ENCODE measurements at places on chromosomes 12 and 14. TPM values are rescaled to one million over a fixed set of nuclear protein-coding genes. Genes with fewer than 3 reads are reported as not detected.
A peak's percentile ranks its signal among the peaks of the same experiment; 100 is the strongest.

- DNase-seq = no peak
- H3K36me3 ChIP-seq = peaks cover 11% of the 10 kb centered on the region
- peak overlapping the region; percentile 49 for H3K27ac ChIP-seq
- H3K4me3 ChIP-seq = no peak overlapping the region
- peaks cover 45% of the 10 kb centered on the region for H3K4me1 ChIP-seq
Observed at GRCh38 chr12:53254816-53255545, 13.1 kb upstream of the ESPL1 start.

- no peak overlapping the region for H3K27ac ChIP-seq
- H3K36me3 ChIP-seq = no peaks in the 10 kb centered on the region
- no peak overlapping the region for H3K4me3 ChIP-seq
- DNase-seq = no peak
- peaks cover 3% of the 10 kb centered on the region for H3K4me1 ChIP-seq
Observed at GRCh38 chr12:15404485-15404884, 82.2 kb downstream of the PTPRO start.

Gene TAS2R42
- not detected for total RNA-seq

DNA sequence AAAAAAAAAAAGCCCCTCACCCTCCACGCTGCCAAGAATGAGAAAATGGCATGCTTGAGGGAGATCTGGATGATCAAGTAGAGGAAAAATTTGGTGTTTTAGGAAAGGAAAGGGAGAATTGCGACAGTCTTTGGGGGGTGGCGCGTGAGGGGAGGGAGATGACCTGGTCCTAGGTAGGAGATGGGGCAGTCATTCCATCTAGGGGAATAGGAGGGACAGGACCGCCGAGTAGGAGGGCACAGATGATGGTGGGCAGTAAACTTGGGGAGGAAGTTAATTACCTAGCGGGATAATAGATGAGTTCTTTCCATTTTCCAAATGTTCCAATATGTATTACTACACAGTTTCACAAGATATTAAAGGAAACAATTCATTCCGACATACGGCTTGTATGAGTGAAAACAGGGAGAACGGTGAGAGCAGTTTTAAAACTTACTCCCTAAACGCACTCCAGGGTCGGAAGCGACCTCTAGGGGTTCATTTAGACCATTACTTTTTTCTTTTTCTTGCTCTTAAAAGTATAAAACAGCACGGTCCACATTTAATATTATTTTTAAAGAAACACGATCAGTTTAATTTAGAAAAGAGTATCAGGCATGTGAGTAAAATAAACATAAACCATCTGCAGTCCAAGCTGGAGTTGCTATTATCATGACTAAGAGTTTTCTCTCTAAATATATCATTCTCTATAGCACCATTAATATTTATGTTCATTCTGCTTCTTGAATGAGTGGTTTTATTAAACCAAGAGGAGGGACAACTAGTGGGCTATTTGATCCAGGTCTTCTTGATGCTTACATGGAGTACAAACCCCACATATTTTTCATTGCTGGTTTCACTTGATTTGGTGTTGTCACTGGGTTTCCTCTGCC, 3.0 kb upstream of the FNTB start:
- H3K4me3 ChIP-seq = peak overlapping the region; percentile 65
- H3K27me3 ChIP-seq = peaks cover 7% of the 10 kb centered on the region
- H3K27ac ChIP-seq = no peak overlapping the region
- peaks cover 2% of the 10 kb centered on the region for H3K36me3 ChIP-seq
- H3K4me1 ChIP-seq = peaks cover 19% of the 10 kb centered on the region
- DNase-seq = peak; percentile 56

DNA sequence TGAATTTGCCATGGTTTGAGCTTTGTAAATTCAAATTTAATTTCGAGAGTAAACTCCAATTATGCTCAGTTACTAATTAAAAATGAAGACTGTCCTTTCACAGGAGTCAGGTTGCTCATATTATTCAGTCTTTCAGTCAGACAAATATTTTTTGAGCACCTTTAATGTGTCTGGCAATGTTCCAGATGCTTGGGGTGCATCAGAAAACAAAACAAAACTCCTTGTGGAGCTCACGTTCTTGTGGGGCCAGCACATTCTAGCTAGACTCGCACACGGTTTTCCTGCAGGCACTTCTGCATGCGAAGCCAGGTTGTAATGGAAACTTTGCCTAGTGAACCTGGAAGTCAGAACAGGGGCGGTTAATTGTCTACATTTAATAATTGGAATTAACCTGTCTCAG, 64.0 kb upstream of the ATF1 start:
- no peaks in the 10 kb centered on the region for H3K4me1 ChIP-seq
- peaks cover 9% of the 10 kb centered on the region for H3K36me3 ChIP-seq
- no peak overlapping the region for H3K4me3 ChIP-seq
- no peaks in the 10 kb centered on the region for H3K27me3 ChIP-seq
- no peak overlapping the region for H3K27ac ChIP-seq

DNA sequence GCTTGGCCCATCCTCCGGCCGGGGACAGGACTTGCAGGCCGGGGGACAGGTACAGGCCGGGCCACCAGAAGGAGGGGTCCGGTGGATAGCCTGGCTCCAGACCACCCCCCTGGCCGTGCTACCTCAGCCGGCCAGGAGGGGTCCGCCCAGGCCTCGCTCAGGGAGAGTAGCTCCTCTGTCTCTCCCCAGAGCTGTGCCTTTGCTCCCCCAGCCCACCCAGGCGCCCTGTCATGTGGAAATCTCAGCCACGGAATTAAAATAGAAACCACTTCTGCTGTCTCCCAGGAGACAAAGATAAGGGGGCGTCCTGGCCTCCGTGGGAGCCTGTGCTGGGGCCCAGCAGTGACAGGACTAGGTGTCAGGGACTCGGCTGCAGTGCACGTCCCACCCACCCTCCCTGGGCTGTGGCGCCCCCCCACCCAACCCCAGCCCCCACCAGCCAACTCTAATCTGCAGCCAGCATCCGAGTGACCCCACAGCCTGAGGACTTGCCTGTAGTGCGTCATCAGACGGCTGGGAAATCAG, 3.3 kb upstream of the CRIP2 start:
- no peak overlapping the region for H3K27ac ChIP-seq
- peaks cover 2% of the 10 kb centered on the region for H3K4me1 ChIP-seq
- no peak overlapping the region for H3K4me3 ChIP-seq
- H3K36me3 ChIP-seq = no peaks in the 10 kb centered on the region

Gene PIK3C2G
- not detected for total RNA-seq

- peaks cover 9% of the 10 kb centered on the region for H3K27me3 ChIP-seq
- DNase-seq = peak; percentile 63
- no peaks in the 10 kb centered on the region for H3K4me1 ChIP-seq
- H3K36me3 ChIP-seq = no peaks in the 10 kb centered on the region
Observed at GRCh38 chr12:6285063-6285477, 25.4 kb upstream of the PLEKHG6 start.

Gene ASCL1
- not detected for total RNA-seq

DNA sequence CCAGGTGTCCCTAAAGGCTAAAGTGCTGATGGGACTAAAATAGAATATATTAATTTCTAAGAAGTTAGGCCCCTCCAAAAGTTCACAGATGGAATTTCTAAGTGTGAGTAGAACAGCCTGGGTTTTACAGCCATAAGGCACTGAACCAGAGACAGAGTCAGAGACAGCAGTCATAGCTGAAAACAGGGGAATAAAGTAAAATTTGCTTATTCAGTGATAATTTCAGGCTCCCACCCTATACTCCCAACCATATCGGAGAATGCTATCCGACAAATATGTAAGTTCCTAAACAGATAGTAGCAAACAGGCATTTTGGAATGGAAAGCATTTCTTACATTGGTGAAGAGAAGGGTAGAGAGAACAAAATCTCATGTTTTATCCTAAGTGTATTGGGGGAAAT, 45.3 kb downstream of the NAA25 start:
- no peaks in the 10 kb centered on the region for H3K4me1 ChIP-seq
- H3K36me3 ChIP-seq = peaks cover 37% of the 10 kb centered on the region
- H3K4me3 ChIP-seq = no peak overlapping the region
- no peak overlapping the region for H3K27ac ChIP-seq

Gene TCL1B
- not detected for total RNA-seq

Gene SIX1
- total RNA-seq = not detected

Gene KRT82
- not detected for total RNA-seq

DNA sequence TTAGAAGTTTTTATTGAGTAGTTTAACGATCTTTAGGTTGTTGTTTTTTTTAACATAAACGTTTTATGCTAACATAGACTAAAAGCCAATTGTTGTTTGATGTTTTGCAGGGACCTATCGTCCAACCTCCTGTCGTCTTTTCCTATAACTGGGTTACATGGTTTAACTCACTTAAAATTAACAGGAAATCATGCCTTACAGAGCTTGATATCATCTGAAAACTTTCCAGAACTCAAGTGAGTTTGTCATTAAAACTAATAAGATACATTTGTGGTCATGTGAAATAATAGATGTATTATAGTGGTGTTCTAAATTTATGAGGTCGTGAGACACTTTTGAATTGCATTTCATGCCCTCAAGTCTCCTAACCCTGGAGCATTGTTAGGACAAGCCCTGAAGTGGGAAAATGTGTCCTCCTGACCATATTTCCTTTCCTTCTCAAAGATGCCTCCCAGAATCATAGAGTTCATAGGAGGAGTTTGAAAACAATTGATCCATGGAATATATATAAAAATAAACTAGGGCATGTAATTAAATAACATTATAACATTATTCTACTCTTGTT, 84.9 kb downstream of the ZFC3H1 start:
- no peaks in the 10 kb centered on the region for H3K36me3 ChIP-seq
- no peak overlapping the region for H3K27ac ChIP-seq
- H3K4me1 ChIP-seq = no peaks in the 10 kb centered on the region
- no peak for DNase-seq
- H3K27me3 ChIP-seq = peaks cover 1% of the 10 kb centered on the region

- DNase-seq = no peak
- H3K36me3 ChIP-seq = no peaks in the 10 kb centered on the region
- no peak overlapping the region for H3K27ac ChIP-seq
- H3K4me3 ChIP-seq = no peak overlapping the region
Observed at GRCh38 chr12:62933220-62933601, 1.7 kb downstream of the PPM1H start.

GRCh38 chr14:56120091-56120691, 2.0 kb downstream of the PELI2 start:
- no peaks in the 10 kb centered on the region for H3K36me3 ChIP-seq
- peaks cover 15% of the 10 kb centered on the region for H3K27me3 ChIP-seq
- H3K4me3 ChIP-seq = peak overlapping the region; percentile 80
- DNase-seq = no peak
- H3K4me1 ChIP-seq = peaks cover 46% of the 10 kb centered on the region
- H3K27ac ChIP-seq = no peak overlapping the region

DNA sequence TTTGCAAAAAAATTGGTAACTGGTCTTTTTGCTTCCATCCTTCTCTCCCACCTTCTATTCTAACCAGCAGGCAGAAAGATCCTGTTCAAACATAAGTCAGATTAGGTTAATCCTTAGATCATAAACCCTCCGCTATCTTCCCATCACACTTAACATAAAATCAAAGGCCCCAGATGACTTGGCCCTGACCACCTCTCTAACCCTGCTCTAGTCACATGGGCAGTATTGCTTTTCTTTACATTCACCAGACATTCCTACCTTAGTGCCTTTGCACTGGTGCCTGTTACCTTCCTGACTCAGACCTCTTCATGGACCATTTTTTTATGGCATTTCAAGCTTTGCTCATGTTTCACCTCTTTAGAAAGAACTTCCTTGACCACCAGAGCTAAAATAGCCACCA, 83.5 kb downstream of the NTF3 start:
- H3K27ac ChIP-seq = no peak overlapping the region
- DNase-seq = no peak
- no peaks in the 10 kb centered on the region for H3K4me1 ChIP-seq
- peaks cover 8% of the 10 kb centered on the region for H3K27me3 ChIP-seq
- no peaks in the 10 kb centered on the region for H3K36me3 ChIP-seq
- H3K4me3 ChIP-seq = no peak overlapping the region

- H3K27me3 ChIP-seq = no peaks in the 10 kb centered on the region
- H3K36me3 ChIP-seq = no peaks in the 10 kb centered on the region
- no peaks in the 10 kb centered on the region for H3K4me1 ChIP-seq
- H3K27ac ChIP-seq = no peak overlapping the region
- H3K4me3 ChIP-seq = no peak overlapping the region
Observed at GRCh38 chr14:26394150-26394810, 203.6 kb downstream of the NOVA1 start.

- H3K4me1 ChIP-seq = no peaks in the 10 kb centered on the region
- H3K27me3 ChIP-seq = no peaks in the 10 kb centered on the region
- no peak overlapping the region for H3K4me3 ChIP-seq
- no peaks in the 10 kb centered on the region for H3K36me3 ChIP-seq
Observed at GRCh38 chr12:75130811-75131210, 78.8 kb downstream of the KCNC2 start.

- H3K36me3 ChIP-seq = no peaks in the 10 kb centered on the region
- no peak for DNase-seq
- no peak overlapping the region for H3K27ac ChIP-seq
- H3K4me1 ChIP-seq = no peaks in the 10 kb centered on the region
- no peak overlapping the region for H3K4me3 ChIP-seq
Observed at GRCh38 chr12:114694436-114695304, 10.7 kb upstream of the TBX3 start.

DNA sequence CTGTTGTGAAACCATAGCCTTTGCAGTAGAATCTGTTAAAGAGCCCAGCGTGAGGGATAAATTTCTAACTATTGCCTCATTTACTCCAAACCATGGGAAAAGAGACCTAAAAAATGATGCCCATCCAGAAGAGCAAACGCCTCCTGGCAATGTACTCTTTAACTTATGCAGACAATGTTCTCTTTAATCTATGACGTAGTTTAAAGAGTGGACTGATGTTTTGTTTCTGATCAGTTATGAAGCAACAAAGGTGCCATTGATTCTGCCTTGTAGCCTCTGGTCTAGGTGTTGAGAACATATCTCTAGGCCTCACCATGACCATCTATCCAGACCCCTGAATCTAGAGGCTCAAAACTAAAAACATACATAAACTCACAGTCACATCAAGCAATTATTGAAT, 13.4 kb downstream of the SSTR1 start:
- H3K27me3 ChIP-seq = peaks cover 7% of the 10 kb centered on the region
- DNase-seq = no peak
- H3K4me3 ChIP-seq = no peak overlapping the region
- H3K27ac ChIP-seq = no peak overlapping the region
- H3K36me3 ChIP-seq = no peaks in the 10 kb centered on the region
